Vein endothelial cell (primary cell): ENCODE measurements at places on chromosomes 12 and 14. TPM values are rescaled to one million over a fixed set of nuclear protein-coding genes. Genes with fewer than 3 reads are reported as not detected.

KLRC2 gene
- total RNA-seq = not detected in 2 replicates

CIROP gene
- total RNA-seq = not detected in 2 replicates

ABCD4 gene
- total RNA-seq = 44.0 and 49.3 TPM in 2 replicates

SLC5A8 gene
- not detected in 2 replicates for total RNA-seq

RNF212B gene
- total RNA-seq = not detected in 2 replicates
